ENCODE measurements at places on chromosomes 7 and 10. TPM values are rescaled to one million over a fixed set of nuclear protein-coding genes. Genes with fewer than 3 reads are reported as not detected.

PNLIP gene
- not detected for total RNA-seq

IFT22 gene
- 35.8 TPM for total RNA-seq

GRCh38 chr7:64863021-64863420 is 40.1 kb upstream of the ZNF273 start:
- DNase-seq: no peak

GRCh38 chr7:90236721-90237289 is 8.2 kb upstream of the CFAP69 start:
- DNase-seq: no peak

DNA sequence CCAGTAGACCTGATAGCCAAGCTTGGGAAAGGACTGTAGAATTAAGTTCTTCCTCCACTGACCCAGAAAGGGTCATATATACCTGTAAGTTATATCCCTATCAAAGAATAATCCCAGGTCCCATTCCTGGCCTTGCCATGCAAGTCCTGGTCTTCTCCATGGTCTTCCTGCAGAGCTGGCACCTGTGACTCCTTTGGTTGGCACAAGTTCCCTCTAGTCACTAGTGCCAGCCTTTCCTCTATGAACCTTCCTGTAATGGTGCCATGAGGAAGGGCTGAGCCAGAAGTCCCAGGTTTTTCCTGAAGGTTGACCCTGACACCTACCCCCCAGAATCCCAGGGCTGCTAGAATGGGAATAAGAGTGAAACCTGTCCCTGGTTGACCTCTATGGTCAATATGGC is 54.1 kb upstream of the UNC5B start:
- no peak for DNase-seq

DNA sequence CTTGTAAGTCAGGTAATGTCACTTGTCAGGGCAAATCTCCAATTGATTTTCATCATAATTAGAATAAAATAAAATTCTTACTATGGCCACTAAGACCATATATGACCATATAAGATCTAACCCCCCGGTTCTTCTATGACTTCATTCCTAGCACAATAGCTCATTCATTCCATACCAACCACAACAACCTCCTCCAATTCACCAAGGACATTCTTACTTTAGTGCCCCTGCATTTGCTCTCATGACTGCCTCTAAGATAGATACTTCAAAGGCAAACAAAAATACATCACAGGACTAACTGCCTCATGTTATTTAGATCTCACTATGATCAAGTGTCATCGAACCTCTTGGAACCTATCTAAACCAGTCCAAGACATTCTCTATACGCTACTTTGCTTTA is 90.8 kb downstream of the SNX13 start:
- no peak for DNase-seq

INMT gene
- 1.5 TPM for total RNA-seq

- peak; percentile 30 for DNase-seq
Measured at GRCh38 chr7:26898891-26899290, 34.5 kb upstream of the SKAP2 start.

DNA sequence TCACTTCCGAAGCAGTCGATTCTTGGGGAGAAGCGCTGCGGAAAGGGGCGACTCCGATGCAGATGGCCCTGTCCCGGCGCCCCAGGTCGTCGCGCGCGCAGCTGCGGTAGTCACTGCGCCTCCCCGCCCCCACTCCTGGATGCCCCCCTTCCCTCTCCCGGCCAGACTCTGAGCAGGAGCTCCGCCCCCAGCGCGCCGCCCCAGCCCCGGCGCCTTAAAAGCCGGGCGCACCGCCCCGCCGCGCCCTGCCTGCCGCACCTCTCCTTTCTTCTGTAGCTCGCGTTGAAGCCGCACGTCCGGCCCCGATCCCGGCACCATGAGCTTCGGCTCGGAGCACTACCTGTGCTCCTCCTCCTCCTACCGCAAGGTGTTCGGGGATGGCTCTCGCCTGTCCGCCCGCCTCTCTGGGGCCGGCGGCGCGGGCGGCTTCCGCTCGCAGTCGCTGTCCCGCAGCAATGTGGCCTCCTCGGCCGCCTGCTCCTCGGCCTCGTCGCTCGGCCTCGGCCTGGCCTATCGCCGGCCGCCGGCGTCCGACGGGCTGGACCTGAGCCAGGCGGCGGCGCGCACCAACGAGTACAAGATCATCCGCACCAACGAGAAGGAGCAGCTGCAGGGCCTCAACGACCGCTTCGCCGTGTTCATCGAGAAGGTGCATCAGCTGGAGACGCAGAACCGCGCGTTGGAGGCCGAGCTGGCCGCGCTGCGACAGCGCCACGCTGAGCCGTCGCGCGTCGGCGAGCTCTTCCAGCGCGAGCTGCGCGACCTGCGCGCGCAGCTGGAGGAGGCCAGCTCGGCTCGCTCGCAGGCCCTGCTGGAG is at the start of gene INA:
Gene INA, plus strand, starts transcription at position 243 of the 817 bp plus-strand sequence. Its CDS starts 74 bp downstream, at position 317.
- DNase-seq: peak; percentile 74

DNA sequence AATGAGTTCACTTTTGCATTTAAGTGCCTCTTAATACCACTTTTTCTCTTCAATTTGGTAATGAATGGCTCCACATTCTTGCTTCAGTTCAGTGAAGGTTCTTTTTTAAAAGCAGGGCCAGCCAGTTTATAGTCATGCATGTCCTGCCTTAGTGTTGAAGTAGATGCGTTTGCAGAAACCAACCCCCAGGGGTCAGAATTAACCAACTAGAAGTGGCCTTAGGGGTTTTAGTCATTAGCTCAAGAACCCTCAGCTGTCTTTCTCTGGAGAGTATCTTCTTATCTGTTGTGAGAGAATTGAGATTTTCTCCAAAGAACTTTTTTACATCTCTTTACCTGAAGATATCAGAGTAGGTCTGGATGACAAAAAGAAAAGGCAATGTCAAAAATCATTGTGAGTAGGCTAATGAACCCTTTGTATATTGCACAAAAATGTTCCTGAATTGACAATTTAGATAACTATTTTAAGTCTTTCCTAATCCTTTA is 82.2 kb downstream of the PIK3CG start:
- peak; percentile 57 for DNase-seq

FFAR4 gene
- not detected for total RNA-seq

INHBA gene
- total RNA-seq: 97.8 TPM

ATRNL1 gene
- total RNA-seq: 1.4 TPM

ZNF503 gene
- 18.5 TPM for total RNA-seq

TAS2R41 gene
- total RNA-seq: not detected

DNA sequence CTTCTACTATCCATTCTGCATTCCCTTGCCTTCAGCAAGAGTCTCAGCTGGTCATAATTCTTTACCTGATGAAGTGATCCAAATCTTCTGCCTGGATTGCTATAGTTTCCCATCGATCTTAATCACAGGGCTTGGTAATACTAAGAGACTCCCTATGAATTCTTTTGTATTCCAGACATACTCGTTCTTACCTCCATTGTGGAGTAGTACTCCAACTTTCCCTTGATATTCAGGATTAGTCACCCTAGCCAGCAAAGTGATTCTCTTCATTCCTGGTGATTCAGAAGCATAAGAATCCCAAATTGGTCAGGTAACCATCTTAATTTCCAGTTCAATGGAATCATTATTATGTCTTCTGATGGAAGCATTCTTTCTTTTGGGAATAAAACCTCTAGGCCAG is 96.7 kb downstream of the TWIST1 start:
- DNase-seq: no peak

DNA sequence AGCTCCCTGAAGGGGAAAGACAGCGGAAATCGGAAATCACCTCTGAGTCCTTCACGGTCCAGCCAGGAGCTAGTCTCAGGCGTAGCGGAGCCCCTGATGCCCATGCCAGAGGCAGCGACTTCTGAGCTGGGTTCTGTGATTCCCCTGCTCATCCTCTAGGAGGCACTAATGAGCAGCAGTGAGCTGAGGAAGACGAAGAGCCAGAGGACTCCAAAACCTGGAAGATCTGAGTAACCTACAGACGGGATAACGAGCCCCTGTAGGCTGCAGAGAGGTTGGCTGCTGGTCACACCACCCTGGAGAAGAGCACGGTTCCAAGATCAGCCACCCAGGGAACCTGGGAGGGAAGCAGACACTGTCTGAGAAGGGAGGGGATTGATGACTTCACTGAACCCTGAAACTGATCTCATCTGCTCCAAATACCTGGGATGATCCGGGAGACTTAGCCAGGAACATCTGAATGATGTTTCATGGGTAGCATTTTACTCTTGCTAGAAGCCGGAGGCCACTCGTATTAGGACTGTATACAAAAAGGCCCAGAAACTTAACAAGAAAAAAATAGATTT is 304.1 kb downstream of the PAXIP1 start:
- DNase-seq: no peak

DNA sequence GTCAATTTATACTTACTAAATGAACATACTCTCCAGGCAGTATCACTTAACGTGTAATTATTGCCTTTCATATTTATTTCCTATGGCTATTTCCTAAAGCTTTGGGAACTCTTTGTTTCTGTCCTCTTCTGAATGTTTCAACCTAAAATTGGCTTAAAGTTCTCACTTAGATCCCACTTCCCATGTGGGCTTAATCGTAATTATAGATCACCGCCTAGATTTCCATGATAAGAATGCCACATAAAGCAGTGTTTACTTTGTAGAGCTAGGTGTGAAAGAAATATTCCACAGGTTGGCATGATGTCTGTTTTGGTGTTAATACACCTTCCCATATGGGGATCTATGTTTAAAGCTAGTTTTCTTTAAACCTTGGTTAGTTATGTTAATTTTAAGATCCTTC is 1.5 kb downstream of the HDAC9 start:
- no peak for DNase-seq

- DNase-seq: no peak
Measured at GRCh38 chr7:16933296-16934279, 51.8 kb upstream of the AGR3 start.

All from osteoblast (primary cell).